ENCODE measurements at places on chromosomes 4 and X.

GRCh38 chrX:22300130-22300529, 27.4 kb downstream of the CBLL2 start:
- peak; percentile 91 for DNase-seq

DNA sequence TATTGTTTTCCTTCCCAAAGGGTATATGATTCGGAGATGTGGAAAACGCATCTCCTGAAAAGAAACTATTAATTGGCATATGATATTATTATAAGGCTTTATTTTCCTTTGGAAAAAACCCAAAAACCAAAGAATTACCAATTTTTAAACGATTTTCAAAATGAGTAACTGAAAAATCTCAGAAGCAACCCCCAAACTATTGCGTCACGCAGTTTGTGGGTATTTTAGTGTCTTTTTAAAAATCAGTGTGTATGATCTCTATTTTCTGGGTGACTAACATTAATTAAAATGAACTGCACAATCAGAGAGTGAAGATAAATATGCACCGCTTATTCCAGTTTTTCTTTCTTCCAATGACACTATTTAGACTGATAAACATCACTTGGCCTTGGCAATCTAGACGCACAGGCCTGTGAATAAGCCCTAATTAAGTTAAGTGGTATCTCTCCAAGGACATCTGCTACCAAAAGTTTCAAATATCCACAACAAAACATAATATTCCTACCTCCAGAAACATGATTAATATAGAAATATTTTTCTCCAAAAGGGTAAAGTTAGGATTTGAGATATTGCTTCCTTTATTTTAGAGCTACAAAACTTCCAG, 511.5 kb upstream of the FAM241A start:
- no peak for DNase-seq

DNA sequence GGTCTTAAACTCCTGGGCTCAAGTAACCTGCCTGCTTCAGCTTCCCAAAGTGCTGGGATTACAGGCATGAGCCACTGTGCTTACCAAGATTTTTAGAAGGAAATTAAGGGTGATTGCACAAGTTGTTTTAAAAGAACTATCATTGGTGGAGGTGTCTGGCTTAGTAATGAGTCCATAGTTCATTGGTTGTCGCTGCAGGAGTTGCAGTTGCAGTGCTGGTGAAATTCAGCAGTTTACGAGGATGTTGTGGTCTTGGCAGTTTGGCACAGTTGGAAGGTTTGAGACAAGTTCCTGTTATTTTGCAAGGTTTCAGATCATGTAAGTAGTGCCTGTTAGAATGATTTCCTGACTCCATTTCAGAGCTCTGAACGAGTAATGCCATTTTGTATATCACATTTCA, 48.1 kb downstream of the RAB40AL start:
- DNase-seq = no peak

GRCh38 chrX:143988356-143988755, 104.5 kb downstream of the UBE2NL start:
- no peak for DNase-seq

DNA sequence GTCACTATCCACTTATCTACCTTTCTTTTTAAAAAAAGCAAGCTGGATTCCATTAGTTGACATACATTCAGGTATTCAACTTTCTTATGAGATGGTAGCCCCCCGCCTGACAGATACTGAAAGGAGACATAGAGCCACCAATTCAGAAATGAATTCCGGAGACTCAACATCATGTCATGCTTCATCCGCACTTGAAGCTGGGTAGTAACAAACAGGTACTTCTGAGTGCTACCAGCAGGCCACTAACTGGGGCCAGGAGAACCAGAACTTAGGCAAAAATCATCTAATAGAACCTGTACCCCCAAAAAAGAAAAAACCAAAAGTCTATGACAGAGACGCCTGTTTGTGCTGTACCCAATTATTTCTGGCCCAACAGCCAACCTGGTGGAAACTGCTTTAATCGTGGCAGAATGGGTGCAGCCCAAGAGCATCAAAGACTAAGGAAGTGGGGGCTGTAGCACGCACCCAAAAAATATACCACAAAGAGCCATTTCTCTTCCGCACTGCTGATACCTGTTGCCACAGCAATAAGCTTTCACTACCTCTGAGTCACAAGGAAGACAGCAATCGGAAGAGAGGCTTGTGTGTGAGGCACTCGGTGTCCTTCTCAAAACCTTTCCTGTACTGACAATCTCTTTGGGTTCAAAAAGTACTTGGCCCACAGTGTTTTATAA, 84.8 kb downstream of the AFAP1 start:
- DNase-seq = no peak

DNA sequence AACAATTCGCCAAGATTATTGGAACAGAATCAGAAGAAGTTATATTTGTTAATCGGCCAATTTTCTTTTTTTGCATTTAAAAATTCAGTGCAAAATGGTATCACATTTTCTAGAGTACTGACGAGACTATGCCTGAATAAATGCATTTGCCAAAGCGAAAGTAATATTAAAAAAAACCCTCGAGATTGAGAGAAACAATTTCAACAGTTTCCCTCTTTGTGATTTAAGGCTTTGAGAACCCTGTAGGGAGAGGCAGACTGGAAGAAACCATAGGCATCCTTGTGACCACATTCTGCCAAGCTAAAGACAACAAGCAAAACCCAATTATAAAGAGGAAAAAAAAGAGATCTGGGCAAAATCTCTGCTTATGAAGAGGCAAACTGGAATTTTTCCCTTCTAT, 218.1 kb upstream of the GK2 start:
- DNase-seq = no peak

DNA sequence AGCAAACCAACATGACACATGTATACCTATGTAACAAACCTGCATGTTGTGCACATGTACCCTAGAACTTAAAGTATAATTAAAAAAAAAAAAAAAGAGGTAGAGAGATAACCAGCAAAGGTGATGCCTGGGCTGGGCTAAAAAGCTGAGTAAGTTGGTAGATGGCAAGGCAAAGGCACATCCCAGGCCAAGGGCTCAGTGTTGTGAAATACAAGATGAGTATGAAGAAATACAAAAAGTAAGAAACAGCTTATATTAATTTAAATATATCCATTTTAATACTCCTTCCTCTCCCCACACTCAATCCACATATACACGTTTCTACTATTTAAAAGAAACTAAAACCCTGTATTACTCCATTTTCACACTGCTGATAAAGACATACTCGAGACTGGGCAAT, 25.8 kb downstream of the TEC start:
- no peak for DNase-seq

- DNase-seq = no peak
Observed at GRCh38 chr4:84753321-84753972, 170.5 kb downstream of the CDS1 start.

DNA sequence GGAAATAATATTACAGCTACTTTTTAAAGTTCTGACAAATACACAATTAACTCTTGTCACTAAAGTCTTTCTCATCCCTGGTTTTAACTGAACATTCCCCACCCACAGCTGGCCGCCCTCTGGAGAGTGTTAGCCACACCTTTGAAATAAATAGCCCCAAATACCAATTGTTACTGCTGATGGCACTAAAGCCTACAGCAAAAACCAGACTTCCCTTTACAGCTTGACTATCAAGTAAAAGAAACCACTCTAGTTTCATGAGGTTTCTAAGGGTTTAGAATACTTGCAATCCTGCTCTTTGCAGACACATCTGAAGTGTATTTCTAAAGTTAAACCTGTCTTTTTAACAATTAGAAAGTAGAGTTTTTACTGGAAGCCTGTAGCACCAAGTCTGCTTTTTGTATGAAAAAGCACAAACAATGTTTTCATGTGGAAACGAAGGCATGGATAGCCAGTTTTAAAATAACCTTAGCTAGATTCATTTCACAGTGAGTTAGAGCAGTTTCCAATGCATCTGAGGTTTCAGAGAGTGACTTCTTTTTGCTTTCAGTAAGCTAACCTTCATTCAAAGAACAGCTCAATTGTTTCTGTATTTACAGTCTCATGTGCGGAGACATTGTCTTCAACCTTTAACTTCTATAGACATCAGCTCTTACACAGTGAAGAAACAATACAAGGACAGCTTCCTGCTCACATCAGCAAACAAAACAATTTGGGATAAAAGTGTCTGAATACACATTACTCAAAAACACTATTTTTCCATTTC, 164.8 kb upstream of the VEGFC start:
- no peak for DNase-seq

GRCh38 chr4:56658528-56658927, 22.6 kb downstream of the HOPX start:
- no peak for DNase-seq

GRCh38 chr4:152090543-152090942, 329.7 kb upstream of the GATB start:
- no peak for DNase-seq

GRCh38 chr4:172599554-172599953, 569.1 kb upstream of the GALNT7 start:
- DNase-seq = no peak

DNA sequence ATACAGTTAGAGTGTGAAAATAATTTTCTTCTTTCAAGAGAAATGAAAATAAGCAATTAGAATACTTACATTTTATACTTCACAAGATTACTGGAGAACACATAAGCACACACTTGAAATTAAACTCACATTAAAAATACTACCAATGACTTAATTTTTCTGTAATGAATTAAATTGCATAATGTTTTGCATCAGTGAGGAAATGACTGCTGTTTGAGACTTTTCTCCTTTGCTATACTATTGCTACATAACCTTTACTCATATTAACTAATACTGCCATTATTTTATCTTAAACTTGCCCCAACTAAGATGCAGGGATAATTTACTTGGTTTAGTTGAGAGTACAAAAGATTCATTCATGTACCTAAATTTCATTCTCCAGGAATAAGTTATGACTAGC, 590.9 kb downstream of the ARAP2 start:
- no peak for DNase-seq

DNA sequence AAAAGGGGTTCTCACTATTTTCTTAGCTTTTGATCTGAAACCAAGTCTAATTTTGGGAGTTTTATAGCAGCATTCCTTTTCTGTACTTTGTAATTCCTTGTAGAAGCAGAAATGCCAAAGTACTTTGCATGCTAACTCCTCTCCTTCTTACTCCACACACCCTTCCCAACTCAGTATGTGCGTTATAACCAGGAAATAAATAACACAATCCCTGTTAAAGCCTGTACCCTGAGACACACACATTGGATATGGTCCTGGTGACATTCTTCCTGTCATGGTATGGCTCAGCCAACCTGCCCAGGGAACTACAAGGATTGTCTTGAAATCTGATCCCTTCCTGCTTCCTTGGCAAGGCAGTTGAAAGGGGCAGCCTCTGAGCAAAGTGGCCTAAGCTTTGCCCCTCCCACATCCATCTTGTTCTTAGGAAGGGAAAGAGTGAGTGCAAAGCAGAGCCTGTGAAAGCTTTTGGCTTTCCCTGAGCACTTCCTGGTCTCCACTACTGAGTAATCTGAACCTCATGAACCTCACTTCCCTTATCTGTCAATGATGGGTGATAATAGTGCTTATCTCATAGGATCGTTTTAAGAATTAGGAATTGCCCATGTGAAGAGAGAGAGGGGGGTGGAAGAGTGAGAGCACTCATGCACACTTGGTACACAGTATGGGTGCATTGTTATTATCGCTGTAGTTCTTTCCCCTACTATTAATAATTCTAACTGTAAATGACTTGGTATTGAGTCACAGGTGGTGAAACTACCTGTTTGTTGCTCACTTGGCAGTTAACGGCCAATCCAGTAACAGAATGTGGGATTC, 109.3 kb downstream of the AFF2 start:
- no peak for DNase-seq

GRCh38 chr4:114310296-114310925, 288.2 kb upstream of the UGT8 start:
- DNase-seq = no peak

DNA sequence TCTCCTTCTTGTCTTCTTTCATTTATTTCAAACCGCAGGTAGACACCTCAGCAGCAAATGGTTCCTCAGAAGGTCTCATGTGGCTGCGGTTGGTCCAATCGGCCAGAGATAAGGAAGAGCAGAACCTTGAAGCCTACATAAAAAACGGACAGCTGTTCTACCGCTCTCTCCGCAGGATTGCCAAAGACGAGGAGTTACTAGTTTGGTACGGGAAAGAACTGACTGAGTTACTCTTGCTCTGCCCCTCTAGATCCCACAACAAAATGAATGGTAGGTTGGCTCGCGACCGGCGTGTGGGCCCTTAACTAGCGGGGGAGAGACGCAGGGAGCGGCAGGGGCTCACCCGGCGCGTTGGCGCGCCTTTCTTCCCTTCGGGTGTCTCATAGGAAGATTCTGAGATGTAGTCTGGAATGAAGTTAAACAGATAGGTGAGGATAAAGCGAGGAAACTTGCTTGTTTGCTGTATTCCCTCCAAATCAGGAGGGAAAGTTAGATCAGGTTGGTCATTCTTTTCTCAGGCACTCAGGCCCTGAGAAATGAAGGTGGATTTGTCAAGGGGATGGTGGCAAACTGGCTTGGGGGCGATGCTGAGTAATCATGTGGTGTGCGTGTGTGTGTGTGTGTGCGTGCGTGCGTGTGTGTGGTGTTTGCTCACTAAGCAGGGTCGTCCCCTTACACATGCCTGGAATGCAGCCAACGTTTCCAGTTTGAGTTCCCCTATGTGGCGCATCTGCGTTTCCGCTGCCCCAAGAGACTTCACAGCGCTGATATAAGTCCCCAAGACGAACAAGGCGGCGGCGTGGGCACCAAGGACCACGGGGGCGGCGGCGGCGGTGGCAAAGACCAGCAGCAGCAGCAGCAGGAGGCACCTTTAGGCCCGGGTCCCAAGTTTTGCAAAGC, 4.2 kb downstream of the PRDM8 start:
- no peak for DNase-seq

DNA sequence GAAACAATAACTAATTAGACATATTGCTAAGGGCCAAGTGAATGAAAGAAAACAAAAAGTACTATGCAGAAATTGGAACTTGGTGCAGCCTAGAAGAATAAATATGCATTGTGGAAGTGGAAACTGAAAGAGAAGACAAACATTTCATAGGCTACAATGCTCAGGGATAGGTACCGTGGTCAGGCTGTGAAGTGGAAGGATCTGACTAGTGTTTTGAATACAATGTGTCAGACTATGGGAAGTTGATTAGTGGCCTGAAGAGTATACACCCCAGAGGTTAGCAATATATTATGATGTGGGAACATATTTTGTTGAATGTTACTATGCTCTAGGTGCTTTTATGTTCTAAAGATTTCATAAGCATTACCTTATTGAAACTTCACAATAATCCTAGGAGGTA, 36.8 kb downstream of the GPRIN3 start:
- DNase-seq = no peak

DNA sequence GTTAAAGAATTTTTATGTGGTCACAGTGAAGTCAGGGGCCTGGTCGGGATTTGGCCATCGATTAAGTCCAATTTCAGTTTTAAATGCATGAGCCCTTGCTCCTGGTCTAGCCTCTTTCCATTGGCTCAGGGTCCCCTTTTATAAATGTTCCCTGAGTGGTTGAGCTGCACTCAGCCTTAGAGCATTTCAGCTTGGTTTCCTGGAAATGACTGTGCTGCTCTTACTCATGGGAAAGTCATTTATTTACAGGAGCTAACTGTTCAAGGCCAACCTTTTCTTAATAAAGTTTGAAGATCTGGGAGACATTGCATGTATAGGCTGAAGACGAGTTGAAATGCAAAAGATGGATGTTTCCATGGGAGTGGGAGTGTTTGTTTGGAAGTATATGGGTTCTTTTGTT, 98.8 kb upstream of the CLNK start:
- DNase-seq = no peak

GRCh38 chr4:168864821-168865541, 145.1 kb downstream of the CBR4 start:
- no peak for DNase-seq
